Left ventricle myocardium inferior (tissue), 1 donor: ENCODE measurements at places on chromosomes 12 and 14. TPM values are rescaled to one million over a fixed set of nuclear protein-coding genes. Genes with fewer than 3 reads are reported as not detected.
A peak's percentile ranks its signal among the peaks of the same experiment; 100 is the strongest.

DNA sequence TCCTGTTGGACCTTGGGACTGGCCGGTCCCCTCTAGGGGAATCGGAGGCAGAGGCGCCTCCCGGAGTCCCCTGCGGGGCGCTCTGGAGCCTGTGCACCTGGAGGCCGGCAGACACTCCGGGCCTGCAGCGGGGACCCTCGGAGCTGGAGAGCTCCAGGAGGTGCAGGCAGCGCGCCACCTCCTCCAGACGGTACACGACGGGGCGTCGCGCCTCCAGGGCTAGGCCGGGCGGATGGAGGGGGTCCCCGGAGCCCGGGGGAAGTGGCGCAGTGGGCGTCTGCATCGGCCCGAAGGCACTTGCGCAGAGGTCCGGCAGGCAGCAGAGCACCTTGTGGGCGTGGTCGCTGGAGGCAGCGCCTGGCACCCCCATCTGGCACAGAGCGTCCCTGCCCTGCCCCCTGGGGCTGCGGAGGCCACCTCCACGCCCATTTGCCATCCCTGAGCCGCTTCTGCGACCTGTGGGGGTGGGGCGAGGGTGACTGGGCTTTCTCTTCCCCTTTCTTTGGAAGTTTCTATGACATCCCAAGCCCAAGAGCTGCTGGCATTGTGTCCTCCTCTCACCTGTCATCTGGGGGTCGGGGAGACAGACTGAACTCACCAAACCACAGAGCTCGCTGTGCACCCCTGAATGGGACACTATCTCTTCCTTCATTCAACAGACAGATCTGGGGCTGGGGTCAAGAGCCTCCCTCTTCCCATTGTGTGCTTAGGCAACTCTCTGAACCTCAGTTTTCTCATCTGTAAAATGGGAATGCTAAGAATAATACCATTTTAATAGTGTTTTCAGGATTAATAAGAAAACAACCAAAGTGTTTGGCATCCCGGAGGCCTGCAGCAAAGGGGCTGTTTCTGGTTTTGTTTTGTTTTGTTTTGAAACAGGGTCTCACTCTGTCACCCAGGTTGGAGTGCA, 37.5 kb upstream of the CORO1C start:
- H3K27ac ChIP-seq, result peak overlapping the region; percentile 32
- H3K4me1 ChIP-seq, result peaks cover 46% of the 10 kb centered on the region
- no peaks in the 10 kb centered on the region for H3K27me3 ChIP-seq
- peak; percentile 51 for DNase-seq
- H3K4me3 ChIP-seq, result peak overlapping the region; percentile 60

GRCh38 chr14:98200601-98201000, 1071.4 kb downstream of the BCL11B start:
- no peak overlapping the region for H3K4me3 ChIP-seq
- no peaks in the 10 kb centered on the region for H3K4me1 ChIP-seq
- H3K36me3 ChIP-seq, result no peaks in the 10 kb centered on the region
- H3K27ac ChIP-seq, result no peak overlapping the region

- H3K4me3 ChIP-seq, result no peak overlapping the region
- DNase-seq, result peak; percentile 64
- no peak overlapping the region for H3K27ac ChIP-seq
- peaks cover 22% of the 10 kb centered on the region for H3K27me3 ChIP-seq
Observed at GRCh38 chr12:119060847-119061796, 79.8 kb downstream of the SRRM4 start.

GRCh38 chr12:91704446-91704845, 441.2 kb downstream of the BTG1 start:
- H3K4me1 ChIP-seq, result no peaks in the 10 kb centered on the region
- H3K27me3 ChIP-seq, result no peaks in the 10 kb centered on the region
- H3K27ac ChIP-seq, result no peak overlapping the region
- H3K4me3 ChIP-seq, result no peak overlapping the region
- no peak for DNase-seq

DNA sequence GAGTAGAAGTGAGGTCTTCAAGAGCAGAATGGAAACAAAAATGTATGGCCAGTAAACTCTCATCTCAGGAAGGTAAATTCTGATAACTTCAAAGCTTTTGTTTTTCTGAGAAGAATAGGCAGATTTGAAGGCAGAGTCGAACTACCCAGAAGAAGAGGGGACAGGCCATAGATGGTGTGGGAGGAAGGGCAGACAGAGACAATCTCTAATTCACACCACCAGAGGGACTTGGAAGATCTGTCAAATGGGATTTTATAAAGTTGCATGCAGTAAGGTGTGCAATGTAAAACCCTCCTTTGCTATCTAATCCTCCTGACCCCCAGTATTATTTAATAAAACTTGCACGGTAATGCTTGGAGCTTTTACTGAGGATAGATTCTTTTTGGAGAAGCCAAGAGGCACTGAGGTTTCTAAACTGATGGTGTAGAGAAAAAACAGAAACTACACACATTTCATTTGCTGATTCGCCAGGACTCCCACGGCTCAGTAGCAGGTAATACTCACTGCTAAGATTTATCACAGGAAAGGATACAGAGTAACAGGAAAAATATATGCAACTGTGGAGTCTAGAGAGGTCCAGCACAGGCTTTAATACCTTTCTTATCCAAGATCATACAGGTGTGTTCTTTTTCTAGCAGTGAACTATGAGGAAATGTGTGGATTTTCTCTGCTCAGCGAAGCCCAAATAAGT, 18.3 kb downstream of the SLC38A2 start:
- no peak overlapping the region for H3K27ac ChIP-seq
- H3K4me3 ChIP-seq, result no peak overlapping the region
- no peak for DNase-seq
- peaks cover 3% of the 10 kb centered on the region for H3K4me1 ChIP-seq

DNA sequence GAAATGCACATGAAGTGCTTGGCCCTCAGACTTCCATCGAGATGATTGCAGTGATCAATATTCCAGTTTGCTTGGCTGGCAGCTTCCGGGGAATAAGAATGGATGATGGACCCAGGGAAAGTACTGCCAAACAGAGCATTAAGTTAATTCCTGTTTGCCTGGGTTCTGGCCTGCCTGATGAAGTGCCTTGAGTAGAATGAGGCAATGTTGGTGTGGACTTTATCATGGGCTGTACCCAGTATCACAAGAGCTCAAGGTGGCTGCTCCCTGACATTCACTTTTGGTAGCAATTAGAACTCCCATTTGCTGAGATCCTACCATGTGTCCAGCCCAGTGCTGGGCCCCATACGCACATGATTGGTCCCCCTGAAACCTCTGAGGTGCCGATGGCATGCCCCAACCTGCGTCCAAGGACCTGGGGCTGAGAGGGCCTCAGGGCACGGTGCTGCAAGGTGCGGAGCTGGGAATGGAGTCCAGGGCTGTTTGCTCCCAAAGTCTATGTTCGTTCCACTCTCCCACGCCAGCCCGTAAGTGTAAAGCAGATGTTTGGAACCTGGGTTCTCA, 80.7 kb downstream of the SLC25A47 start:
- H3K27ac ChIP-seq, result no peak overlapping the region
- no peak for DNase-seq
- H3K4me3 ChIP-seq, result no peak overlapping the region

NKX2-1 gene
- total RNA-seq, result not detected

ADAM20 gene
- total RNA-seq, result 0.27 TPM

GRCh38 chr14:75547552-75548250, 25.4 kb downstream of the BATF start:
- no peaks in the 10 kb centered on the region for H3K36me3 ChIP-seq
- peaks cover 31% of the 10 kb centered on the region for H3K27me3 ChIP-seq
- no peaks in the 10 kb centered on the region for H3K4me1 ChIP-seq

SLC10A1 gene
- total RNA-seq, result not detected

DNA sequence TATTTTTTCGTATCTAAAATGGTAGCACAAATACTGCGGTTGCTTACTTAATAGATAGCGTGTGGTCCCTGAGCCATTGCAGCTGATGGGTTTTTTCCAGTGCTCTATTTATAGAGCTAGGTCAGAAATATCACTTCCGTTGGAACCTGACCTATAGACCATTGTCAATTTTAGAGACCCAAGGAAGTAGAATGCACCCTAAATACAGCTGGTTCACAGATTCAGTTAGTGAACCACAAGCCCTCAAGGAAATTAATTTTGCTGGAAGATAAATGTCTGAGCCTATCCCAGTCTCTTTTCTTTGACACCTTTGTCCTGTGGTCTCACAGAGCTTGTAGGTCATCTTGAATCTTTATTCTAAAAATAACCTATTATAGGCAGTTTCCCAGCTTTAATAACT, 391.0 kb downstream of the ZFP36L1 start:
- H3K27ac ChIP-seq, result peak overlapping the region; percentile 37
- H3K27me3 ChIP-seq, result no peaks in the 10 kb centered on the region
- peaks cover 73% of the 10 kb centered on the region for H3K4me1 ChIP-seq
- no peaks in the 10 kb centered on the region for H3K36me3 ChIP-seq

DNA sequence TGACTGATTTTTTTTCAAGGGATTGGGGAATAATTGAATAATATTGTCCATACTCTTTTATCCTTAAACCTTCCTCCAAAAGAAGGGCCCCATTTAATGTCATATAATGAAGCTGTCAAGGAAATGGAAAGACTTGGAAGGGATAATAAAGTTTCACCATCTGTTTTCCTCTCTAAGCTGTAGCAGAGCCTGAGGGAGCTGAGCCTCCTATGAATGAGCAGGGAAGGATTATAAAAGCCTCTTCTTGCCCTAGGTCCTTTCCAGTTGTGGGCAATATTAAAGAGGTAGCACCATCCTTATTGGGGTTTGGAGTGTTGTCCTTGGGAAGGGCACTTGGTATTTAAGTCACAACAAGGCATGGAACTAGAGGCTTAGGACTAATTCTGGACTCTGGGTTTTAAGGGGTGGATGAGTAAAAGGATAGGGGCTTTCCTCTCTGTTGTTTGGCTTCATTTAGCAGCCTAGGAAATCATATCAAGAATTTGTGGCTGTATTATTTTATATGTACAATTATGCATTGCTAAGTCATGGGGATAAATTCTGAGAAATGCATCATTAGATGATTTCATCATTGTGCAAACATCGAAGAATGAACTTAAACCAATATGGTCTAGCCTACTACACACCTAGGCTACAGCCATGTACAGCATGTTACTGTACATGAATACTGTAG, 408.5 kb upstream of the DCN start:
- peaks cover 6% of the 10 kb centered on the region for H3K4me1 ChIP-seq
- H3K27ac ChIP-seq, result no peak overlapping the region
- no peak overlapping the region for H3K4me3 ChIP-seq
- no peak for DNase-seq
- no peaks in the 10 kb centered on the region for H3K36me3 ChIP-seq
- H3K27me3 ChIP-seq, result no peaks in the 10 kb centered on the region

CD163L1 gene
- total RNA-seq, result 2.5 TPM

ST8SIA1 gene
- 2.1 TPM for total RNA-seq

ULK1 gene
- total RNA-seq, result 57.4 TPM

MYL2 gene
- 33,375 TPM for total RNA-seq

DNA sequence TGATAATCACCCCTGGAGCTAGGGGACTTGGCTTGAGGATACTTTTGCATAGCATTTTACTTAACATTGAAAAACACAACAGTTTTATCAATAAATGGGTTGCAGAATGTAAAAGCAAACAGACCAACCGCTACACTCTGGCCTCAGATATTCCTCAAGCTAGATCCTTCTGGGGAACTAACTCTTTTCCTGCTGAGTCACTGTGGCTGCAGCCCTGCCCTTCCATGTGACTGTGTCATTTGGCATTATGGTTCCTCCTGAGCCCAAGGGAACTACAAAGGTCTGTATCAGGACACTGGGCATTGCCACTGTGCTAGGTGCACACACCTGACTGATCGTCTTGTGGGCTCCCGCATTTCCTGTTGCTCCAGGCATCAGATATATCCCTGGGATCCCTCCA, 56.6 kb downstream of the TTC9 start:
- DNase-seq, result peak; percentile 19
- peaks cover 18% of the 10 kb centered on the region for H3K4me1 ChIP-seq
- H3K36me3 ChIP-seq, result no peaks in the 10 kb centered on the region
- no peak overlapping the region for H3K27ac ChIP-seq

KRT73 gene
- not detected for total RNA-seq

GRCh38 chr12:68422956-68423574, 90.9 kb upstream of the MDM1 start:
- H3K4me3 ChIP-seq, result no peak overlapping the region
- no peak overlapping the region for H3K27ac ChIP-seq
- peaks cover 12% of the 10 kb centered on the region for H3K4me1 ChIP-seq
- no peak for DNase-seq
- no peaks in the 10 kb centered on the region for H3K36me3 ChIP-seq

- peak overlapping the region; percentile 66 for H3K27ac ChIP-seq
- peaks cover 71% of the 10 kb centered on the region for H3K4me1 ChIP-seq
- H3K36me3 ChIP-seq, result peaks cover 6% of the 10 kb centered on the region
- no peak overlapping the region for H3K4me3 ChIP-seq
Observed at GRCh38 chr12:11838403-11838802, 188.9 kb downstream of the ETV6 start.

DNA sequence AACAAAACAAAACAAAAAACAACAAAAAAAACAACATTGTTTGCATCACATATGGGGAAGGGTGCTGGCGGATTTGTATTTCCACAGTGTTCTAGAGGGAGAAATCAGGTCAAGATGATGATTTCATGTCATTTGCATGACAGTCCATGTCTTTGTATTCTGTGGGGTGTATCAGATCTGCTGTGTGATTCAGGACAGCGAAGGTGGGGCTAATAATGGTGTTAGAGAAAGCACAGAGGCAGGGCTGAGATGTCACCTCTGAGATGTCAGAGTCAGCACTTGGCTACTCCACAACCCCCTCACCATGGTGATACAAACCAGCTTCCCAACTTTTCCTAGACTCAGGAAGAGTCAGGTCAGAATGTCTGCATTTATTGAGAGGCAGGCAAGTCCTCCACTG, 543.2 kb downstream of the BCL11B start:
- H3K4me3 ChIP-seq, result no peak overlapping the region
- H3K4me1 ChIP-seq, result no peaks in the 10 kb centered on the region
- no peaks in the 10 kb centered on the region for H3K36me3 ChIP-seq

- H3K4me3 ChIP-seq, result no peak overlapping the region
- no peaks in the 10 kb centered on the region for H3K27me3 ChIP-seq
- DNase-seq, result no peak
- no peaks in the 10 kb centered on the region for H3K36me3 ChIP-seq
Observed at GRCh38 chr12:92297932-92298696, 152.5 kb upstream of the BTG1 start.

DNA sequence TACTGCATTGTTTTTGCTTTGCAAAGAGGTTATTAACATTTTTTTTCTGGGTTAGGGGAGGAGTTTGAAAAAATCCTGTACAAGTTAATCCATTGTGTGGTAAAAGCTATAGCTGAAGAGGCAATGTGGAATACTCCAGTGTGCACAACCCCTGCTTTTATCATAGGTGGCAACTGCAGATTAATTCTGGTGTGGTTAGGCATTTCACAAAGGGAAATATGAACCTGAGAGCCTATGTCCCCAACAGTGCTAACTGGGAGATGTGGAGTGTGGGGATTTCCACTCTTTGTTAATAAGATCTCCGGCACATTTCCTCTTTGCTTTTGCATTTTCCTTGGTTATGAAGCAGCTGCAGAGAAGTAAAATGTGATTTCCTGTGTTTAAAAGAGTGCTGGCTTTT, 33.6 kb downstream of the PRORP start:
- peaks cover 21% of the 10 kb centered on the region for H3K4me1 ChIP-seq
- DNase-seq, result no peak
- H3K27ac ChIP-seq, result no peak overlapping the region
- no peaks in the 10 kb centered on the region for H3K36me3 ChIP-seq
- H3K4me3 ChIP-seq, result no peak overlapping the region

GNG2 gene
- 6.7 TPM for total RNA-seq

- H3K4me1 ChIP-seq, result no peaks in the 10 kb centered on the region
- no peak overlapping the region for H3K4me3 ChIP-seq
- no peak overlapping the region for H3K27ac ChIP-seq
- no peak for DNase-seq
- H3K27me3 ChIP-seq, result no peaks in the 10 kb centered on the region
- H3K36me3 ChIP-seq, result no peaks in the 10 kb centered on the region
Observed at GRCh38 chr12:77591959-77592743, 238.5 kb upstream of the NAV3 start.

GRCh38 chr12:32106517-32107358, at the start of gene BICD1:
BICD1 (plus strand) TSS chr12:32106847; CDS start chr12:32107332, 485 bp downstream.
- H3K4me3 ChIP-seq, result peak within 1 kb of the TSS; percentile 98
- H3K4me1 ChIP-seq, result peaks cover 31% of the 10 kb centered on the region
- H3K36me3 ChIP-seq, result no peaks in the 10 kb centered on the region
- peak; percentile 90 for DNase-seq
- H3K27ac ChIP-seq, result peak within 1 kb of the TSS; percentile 93
- H3K27me3 ChIP-seq, result no peaks in the 10 kb centered on the region
